ENCODE measurements at places on chromosomes 7 and 10.

DNA sequence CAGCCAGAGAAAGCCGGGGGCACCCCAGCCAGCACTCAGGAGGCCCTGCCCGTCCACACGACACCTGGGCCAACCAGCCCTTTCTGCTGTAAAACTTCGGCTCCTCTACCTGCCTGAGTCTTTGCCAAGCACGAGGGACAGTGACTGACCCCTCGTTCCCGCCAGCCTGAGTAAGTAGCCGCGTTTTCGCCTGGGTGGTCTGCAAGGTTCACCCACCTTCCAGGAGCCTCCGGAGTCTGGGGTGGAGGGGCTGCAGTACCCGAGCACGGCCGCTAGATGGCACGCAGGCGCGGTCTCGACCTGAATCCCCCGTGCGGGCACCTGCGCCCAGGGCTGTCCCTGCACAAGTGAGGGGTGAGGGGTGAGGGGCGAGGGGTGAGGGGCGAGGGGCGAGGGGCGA, 192.7 kb downstream of the PTPRN2 start:
- no peak for DNase-seq

DNA sequence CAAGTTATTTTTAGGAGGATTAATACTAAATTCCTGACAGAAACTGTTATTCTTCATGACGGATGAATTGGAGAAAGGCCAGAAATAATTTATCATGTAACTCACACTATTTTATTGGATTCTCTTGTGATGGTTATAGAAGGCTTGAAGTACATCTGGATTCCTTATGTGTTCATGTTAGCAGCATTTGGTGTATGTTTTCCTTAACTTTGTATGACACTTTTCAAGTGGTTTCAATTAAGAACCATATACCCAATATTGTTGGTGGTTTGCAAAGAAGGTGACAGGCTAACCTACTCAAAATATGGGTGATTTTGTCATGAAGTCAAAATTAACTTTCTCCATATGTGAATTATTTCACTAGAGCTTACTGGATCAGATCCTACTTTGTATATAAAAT, 532.2 kb upstream of the CNTNAP2 start:
- no peak for DNase-seq

- DNase-seq = no peak
Measured at GRCh38 chr10:26839966-26840627, 20.7 kb downstream of the ABI1 start.

DNA sequence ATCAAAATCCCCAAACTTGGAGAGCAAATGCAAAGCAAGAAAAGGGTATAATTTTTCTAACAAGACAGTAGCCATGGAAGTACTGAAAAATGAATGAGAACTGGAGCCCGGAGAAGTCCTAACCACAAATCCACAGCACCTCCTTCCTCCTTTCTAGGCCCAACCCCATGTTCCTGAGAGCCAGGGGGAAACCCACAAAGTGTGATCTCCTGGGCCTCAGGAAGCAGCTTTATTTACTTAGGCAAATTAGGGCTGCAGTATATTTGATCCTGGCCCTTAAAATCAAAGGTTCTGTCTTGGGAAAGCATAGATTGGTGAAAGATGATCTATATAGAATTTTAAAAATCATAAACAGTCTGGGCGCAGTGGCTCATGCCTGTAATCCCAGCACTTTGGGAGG, 103.0 kb downstream of the DOCK4 start:
- peak; percentile 30 for DNase-seq

DNA sequence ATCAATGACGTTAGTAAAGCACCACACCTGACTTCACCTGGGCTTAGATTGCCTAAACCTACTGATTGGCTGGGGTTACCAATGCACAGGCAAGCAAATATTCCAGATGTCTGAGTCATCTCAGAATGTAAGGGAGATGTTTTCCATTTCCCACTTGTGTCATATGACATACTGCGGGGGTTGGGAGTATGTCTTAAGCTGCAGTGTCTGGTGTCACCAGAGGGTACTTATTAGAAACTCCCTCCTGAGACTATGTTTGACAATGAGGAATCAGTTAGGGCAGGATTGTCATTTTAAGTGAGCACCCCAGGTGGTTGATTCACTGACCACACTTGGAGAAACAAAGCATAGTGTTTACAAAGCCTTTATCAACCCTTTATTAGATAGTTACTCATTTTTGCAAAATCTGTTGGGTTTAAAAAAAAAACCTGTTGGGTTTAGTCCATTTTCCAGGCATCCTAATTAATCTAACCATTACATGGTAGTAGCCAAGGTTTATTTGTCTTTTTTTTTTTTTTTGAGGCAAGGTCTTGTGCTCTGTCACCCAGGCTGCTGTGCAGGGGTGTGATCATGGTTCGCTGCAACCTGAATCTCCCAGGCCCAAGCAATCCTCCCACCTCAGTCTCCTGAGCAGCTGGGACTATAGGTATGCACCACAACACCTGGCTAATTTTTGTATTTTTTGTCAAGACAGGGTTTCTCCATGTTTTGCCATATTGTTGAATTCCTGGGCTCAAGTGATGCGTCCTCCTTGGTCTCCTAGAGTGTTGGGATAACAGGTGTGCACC, 72.5 kb downstream of the CDK6 start:
- peak; percentile 98 for DNase-seq

GRCh38 chr10:100520811-100521210, 1.1 kb upstream of the SEC31B start:
- peak; percentile 35 for DNase-seq

DNA sequence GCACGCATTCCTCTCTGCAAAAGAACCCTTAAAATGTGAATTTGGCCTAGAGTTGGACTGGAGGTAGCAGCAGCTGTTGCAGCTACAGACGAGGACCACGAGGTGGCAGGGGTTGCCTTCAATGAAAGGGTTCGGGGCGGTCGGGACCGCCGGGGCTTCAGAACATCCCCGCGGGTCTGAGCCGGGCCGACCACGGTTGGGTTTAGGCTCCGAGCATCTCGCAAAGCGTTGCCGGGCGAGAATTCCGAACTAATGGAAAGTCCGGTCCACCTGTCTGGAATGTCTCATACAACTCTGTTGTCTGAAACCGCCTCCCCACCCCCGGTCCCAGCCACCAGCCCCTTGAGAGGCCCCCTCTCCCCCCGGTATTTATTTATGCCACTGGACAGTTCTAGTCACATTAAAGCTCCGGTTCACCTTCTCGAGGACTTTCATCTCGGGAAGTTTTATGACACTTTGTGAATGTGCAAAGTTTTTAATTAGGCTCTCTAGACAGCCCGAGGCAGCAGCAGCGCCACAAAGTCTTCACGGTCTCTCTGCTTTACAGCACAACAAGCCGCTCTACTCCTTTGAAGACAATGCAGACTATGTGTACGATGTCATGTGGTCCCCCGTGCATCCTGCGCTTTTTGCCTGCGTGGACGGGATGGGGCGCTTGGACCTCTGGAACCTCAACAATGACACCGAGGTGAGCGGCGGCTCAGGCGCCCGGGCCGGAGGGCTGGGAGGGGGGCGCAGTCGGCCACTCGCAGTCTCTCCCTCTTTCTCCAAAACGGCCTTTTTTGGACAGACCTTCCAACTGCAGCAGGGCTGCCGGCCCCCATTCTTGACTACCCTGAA, 246.2 kb downstream of the SLC25A13 start:
- DNase-seq = no peak

GRCh38 chr7:14542624-14543023, 359.9 kb downstream of the DGKB start:
- DNase-seq = no peak

GRCh38 chr7:44394112-44394447, 68.7 kb upstream of the CAMK2B start:
- no peak for DNase-seq

GRCh38 chr10:36766940-36767339, 358.5 kb upstream of the ANKRD30A start:
- no peak for DNase-seq

- DNase-seq = no peak
Measured at GRCh38 chr7:77752016-77752415, 46.2 kb downstream of the TMEM60 start.

DNA sequence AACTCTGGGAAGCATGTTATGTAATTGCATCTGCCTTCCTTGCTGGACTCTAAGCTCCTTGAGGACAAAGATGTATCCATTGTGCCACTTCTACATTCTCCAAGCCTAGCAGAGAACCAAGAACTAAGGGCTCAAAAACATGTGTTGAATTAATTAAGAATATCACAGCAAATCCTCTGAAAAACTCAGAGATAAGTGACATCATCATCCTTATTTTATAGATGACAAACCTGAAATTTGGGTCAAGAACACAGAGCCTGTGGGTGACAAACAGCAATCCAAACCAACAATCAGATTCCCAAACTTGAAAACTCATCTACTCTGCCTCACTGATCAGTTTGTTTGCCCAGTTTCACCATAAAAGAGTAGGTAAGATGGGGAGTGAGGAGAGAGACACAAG, 503.6 kb upstream of the LRRN3 start:
- DNase-seq = no peak

DNA sequence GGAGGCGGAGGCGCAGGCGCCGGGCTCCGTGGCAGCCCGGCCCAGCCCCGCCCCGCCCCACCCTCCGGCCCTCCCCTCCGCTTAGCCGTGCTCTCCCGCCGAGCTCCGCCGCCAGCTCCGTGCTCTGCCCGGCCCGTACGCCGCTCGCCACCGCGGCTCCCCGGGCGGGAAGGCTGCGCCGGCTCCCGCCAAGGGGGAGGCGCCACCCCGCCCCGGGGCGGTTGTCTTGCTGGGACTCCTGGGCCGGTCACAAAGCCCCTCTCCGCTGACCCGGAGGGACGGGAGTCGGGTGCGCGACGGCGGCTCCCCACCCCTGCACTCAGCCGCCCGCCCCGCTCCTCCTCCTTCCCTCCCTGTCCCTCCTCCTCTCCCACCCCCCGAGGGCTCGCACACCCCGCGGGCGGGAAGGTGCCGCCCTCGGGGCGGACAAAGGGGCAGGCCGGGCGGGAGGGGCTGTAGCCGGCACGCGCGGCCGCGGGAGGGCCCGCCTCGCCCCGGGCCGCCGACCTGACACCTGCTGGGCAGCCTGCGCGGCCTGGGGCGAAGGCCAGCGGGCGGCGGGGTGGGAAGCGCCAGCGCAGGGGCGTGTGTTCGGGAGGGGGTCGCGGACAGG, 11.5 kb upstream of the SP8 start:
- no peak for DNase-seq

GRCh38 chr7:115060095-115060870, 138.4 kb downstream of the MDFIC start:
- no peak for DNase-seq

- DNase-seq = no peak
Measured at GRCh38 chr10:76088008-76088407, 656.6 kb downstream of the LRMDA start.

DNA sequence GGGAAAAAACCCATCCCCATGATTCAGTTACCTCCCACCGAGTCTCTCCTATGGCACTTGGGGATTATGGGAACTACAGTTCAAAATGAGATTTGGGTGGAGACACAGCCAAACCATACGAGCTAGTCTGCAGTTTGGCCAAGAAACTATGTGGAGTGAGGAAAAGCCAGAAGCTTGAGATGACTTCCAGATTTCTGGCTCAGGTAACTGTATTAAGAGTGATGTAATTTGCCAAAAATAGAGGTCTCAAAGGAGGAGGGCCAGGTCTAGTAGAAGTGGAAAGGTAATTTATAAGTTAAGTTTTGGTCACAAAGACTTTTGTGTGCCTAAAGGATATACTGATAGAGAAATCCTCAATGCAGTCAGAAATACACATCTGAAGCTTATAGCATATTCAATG, 279.7 kb upstream of the MGMT start:
- no peak for DNase-seq

DNA sequence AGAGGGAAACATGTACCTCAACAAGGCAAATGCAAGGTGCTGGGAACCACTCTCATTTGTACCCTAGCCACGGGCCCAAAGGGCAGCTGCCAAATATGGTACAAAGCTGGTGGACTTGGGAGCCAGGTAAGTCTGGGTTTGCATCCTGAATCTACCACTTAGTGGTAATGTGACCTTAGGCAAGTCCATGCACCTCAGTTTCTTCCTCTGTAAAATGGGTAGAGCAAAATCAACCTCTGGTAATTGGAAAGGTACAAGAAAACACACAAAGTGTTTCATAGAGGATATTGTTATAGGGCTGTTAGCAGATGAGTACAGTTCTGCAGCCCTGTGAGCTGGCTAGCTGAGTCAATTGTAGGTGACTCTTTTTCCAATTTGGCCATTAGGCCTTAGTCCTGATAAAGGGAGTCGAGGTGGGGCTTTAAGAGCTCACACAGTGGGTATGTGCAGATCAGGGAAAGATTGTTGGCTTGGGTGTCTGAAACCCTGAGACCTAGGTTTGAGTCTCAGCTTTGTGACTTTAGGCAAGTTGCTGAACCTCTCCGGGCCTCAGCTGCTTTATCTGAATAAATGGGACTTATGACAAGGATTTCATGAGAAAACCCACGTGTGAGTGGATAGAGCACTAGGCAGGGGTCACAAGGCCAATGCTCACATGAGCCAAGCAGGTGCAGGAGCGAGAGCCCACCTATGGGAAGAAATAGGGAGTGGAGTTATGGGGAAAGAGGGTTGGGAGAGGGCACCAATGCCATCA, 121.3 kb upstream of the GDF10 start:
- no peak for DNase-seq

- DNase-seq = no peak
Measured at GRCh38 chr10:7817984-7818294, 366 bp upstream of the TAF3 start.

- DNase-seq = no peak
Measured at GRCh38 chr7:22662556-22663356, 64.2 kb upstream of the IL6 start.

DNA sequence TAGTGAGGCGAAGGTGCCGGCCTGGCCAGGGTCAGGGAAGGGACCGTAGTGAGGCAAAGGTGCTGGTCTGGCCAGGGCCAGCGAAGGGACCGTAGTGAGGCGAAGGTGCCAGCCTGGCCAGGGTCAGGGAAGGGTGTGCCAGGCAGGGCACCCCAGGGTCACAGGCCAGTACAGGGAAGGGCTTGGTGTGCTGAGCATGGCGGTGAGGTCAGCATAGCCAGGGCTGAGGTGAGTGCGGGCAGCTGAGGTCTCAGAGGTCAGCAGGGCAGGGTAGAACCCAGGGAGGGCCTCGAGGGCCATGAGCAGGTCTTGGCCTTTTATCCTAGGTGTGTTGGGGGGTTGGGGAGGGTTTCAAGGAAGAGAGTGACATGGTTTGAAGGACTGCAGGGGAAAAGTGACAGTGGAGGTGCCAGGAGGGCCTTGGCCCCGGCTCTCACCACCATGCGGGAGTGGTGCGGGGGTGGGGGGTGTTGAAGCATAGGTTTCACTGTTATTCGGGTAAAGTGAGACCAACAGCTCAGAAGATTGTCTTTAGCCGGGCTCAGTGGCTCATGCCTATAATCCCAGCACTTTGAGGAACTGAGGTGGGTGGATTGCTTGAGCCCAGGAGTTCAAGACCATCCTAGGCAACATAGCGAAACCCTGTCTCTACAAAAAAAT, 93.3 kb downstream of the CHST15 start:
- DNase-seq = no peak

- DNase-seq = no peak
Measured at GRCh38 chr7:130880668-130881067, 146.7 kb upstream of the KLF14 start.

- DNase-seq = no peak
Measured at GRCh38 chr7:43276547-43276946, 164.1 kb downstream of the HECW1 start.

- no peak for DNase-seq
Measured at GRCh38 chr7:70210936-70211310, 612.6 kb downstream of the AUTS2 start.

GRCh38 chr7:1857487-1858421, 187.7 kb downstream of the ELFN1 start:
- no peak for DNase-seq

- no peak for DNase-seq
Measured at GRCh38 chr7:141225916-141226618, 152.2 kb downstream of the TMEM178B start.

Measured in foreskin keratinocyte (primary cell).